ENCODE measurements at places on chromosomes 4 and X. TPM values are rescaled to one million over a fixed set of nuclear protein-coding genes. Genes with fewer than 3 reads are reported as not detected.

The DCHS2 gene
- not detected for total RNA-seq

DNA sequence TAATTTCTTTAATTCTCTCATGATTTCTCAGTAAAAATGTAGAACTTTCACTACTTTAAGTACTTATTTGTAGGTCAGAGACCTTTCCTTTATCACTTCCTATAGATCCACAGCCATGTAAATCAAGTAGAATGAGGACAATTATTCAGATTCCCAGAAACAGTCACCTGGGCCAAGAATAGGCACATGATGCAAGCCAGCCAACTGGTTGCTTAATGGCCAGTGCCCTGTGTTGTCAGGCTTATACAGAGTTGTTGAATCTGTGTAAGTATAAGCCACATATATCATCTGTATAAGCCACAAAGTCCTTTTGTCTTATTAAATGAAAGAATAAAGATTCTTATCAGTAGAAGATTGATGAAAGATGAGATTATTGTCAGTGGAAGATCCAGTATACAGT is 5.2 kb downstream of the BANK1 start:
- no peak for DNase-seq

DNA sequence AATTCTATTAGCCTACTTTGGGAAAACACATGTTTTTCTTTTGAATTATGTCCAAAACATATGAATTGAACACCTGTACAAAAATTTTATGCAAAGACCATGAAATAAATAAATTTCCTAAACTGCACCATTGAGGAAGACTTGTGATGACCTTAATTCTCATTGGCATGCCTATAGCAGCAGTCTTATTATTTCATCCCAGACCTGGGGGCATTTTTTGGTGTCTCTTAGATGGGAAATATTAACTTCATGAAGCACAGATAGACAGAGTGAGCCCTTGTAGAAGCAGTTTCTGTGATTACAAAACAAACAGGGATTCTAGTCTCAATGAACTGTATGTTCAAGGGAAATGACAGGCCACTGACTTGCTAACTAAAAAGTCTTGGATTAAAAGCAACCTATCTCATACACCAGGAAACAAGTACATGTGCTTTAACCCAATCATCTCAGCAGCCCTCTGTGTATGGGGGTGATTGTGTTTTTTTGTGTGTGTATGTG is 32.0 kb upstream of the HPGD start:
- no peak for DNase-seq

DNA sequence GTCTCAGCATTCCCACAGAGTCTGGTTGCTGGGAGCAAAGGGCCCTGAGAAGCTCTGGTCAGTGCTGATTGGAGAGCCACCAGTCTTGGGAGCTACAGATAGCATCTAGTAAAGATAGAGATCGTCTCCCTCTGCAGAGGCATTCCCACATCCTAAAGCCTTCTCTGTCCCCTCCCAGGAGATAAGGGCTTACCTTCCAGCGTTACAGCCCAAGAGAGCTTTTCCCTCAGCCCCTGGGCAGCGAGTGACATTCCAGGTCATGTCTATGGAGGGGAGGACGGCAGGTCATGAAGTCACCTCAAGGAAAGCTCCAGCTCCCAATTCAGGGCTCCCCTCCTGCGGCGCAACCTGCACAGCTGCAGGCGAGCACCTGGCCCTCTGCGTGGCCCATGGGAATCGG is 29.9 kb downstream of the CLDN34 start:
- DNase-seq = no peak

DNA sequence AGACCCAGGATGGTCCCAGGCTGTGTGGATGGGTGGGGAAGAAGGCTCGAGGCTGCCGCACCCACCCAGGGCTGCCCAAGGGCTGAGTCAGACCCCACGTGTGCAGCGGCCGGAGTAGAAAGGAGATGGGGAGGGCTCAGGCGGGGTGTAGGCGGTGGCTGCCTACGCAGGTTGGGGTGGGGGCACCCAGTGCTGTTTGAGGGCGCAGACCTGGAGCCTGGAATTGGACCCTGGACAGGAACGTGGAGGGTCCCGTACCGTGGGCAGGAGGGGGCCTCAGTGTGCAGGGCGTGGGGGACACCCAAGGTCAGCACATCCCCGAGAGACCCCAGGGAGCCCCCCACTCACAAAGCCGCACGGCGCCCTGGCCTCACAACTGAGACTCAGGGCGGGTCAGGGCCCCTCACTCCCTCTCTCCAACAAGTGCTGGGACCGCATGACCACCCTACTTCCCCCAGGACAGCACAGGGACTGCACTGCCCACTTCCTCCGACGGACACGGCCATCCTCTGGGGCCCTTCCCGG is 79.9 kb downstream of the FAM53A start:
- DNase-seq = no peak
